ENCODE measurements at places on chromosomes 5 and 9.

- no peak for ATAC-seq
Measured at GRCh38 chr9:127185181-127185580, 62.7 kb upstream of the ANGPTL2 start.

DNA sequence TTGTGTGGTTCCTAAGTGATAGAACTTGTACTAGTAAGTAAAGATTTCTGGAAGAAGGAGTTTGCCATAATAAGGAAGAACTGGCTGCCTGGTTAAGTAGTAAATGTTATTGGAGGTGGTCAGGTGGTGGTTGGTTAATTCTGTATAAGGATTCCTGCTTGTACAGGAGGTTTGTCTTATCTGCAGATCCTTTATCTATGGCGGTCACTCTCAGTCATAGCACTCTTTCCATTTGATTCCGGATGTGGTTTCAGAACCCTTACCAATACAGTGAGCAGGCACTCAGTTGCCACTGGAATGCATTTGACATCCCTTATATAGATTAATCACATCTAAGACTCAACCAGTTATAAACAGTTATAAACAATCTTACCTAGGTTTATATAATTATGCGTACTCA lies 50.3 kb downstream of the RAD50 start:
- ATAC-seq, result no peak

DNA sequence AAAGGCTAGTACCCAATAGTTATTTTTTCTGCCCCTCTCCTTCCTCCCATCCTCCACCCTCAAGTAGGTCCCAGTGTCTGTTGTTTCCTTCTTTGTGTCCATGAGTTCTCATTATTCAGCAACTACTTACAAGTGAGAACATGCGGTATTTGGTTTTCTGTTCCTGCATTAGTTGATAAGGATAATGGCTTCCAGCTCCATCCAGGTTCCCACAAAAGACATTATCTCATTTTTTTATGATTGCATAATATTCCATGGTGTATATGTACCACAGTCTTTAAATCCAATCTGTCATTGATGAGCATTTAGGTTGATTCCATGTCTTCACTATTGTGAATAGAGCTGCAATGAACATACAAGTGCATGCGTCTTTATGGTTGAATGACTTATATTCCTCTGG lies 128.3 kb upstream of the ANKRD55 start:
- no peak for ATAC-seq

GRCh38 chr5:129377504-129377903 lies 82.6 kb upstream of the ADAMTS19 start:
- ATAC-seq, result no peak

GRCh38 chr5:58927181-58927580 lies 344.3 kb downstream of the RAB3C start:
- no peak for ATAC-seq

- no peak for ATAC-seq
Measured at GRCh38 chr9:86892576-86892975, 54.7 kb downstream of the GAS1 start.

DNA sequence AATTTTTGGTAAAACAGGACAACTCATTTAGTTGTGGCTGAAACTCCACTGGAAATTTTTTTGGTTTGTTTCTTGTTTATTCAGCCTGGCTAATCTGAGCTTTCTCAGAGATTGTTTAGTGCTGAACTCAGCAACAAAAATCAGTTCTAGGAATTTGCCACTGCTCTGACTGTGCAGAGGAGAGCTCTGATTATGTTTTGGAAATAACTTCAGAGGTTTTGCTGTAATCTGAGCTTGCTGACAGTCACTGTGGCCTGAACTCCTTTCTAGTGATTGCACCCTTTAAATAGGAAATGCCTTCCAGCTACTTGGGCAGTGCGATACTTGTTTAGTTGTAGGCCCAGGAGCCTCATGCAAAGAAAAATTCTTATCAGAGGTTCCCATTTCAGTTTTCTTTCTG lies 60.2 kb downstream of the OSTF1 start:
- ATAC-seq, result peak; percentile 36

DNA sequence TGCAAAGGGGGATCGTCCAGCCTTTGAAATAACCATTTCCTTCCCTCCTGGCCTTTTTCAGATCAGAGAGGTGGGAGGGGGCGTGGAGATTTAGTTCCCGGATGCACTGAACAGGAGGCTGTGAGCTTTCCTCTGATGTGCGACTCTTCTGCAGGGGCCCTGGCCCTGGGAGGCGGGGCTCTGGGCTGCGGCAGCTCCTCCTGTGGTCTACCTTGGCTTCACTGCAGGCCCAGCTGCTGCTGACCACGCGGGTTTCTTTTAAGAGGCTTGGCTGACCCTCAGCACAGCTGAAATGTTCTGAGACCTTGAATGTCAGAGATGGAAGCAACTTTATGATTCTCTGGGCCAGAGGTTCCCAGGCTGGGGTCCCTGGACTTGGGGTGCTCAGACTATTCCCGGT lies 27.0 kb upstream of the COL15A1 start:
- ATAC-seq, result no peak

DNA sequence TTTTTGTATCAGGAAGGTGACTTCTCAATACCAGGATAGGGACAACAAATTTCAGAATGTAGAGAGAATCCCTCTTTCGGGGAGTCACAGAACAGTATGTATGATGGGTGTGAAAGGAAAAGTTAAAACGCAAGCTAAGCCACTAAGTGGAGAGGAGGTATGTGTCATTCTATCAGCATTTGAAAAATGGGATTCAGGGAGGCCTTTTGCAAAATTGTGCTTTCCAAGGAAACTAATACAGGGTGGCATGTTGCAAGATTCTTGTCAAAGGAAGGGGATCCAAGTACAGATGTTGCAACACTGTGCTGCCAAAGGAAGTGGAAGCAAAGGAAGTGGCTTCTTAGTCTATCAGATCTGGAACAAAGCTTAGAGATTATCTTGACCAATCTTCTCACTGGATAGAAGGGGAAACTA lies 12.6 kb upstream of the TNIP1 start:
- ATAC-seq, result no peak

DNA sequence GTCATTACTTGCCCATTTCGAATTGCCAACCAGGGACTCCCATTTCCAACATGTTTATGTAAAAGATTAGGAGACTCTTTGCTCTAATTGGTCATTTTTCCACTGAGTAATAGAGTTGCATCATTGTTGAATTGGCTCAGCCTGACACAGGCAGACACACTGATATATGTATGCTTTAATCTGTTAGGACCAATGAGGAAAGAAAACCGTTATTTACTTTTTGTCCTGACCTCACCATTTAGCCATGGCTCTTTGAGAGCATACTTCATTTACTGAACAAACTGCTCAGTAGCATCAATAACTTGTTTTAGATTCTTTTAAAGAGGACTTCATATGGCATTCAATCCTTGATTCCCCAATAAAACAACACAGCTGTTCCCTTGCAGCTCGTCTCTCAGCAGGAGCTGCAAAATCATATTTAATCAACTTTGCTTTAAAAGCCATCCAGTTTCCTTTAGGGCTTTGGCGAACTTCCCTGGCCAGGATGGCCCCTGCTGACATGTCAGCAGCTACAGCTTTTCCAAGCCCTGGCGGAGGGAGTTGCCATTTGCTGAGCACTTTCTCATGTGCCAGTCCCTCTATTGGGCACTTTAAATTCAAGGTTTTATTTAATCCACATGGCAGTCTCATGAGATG lies 251.5 kb upstream of the TNC start:
- no peak for ATAC-seq

GRCh38 chr5:14574096-14574495 lies 7.5 kb upstream of the OTULINL start:
- ATAC-seq, result no peak

DNA sequence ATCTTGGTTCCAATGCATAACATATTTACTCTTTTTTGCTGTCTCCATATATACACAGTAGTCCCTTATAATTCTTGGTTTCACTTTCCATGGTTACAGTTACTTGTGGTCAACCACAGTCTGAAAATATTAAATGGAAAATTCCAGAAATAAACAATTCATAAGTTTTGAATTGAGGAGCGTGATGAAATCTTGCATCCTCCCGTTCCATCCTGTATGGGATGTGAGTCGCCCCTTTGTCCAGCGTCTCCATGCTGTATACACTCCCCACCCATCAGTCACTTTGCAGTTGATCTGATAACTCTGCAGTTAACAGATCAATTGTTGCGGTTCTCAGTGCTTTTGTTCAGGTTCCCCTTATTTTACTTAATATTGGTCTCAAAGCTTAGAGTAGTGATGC lies 11.5 kb upstream of the FAF2 start:
- no peak for ATAC-seq

GRCh38 chr5:120199559-120199958 lies 264.5 kb upstream of the PRR16 start:
- ATAC-seq, result no peak

GRCh38 chr9:5095795-5096194 lies 89.6 kb downstream of the INSL6 start:
- no peak for ATAC-seq

- no peak for ATAC-seq
Measured at GRCh38 chr5:171457208-171457981, 37.9 kb downstream of the FGF18 start.

GRCh38 chr5:23029290-23029689 lies 176.1 kb upstream of the CDH12 start:
- no peak for ATAC-seq

DNA sequence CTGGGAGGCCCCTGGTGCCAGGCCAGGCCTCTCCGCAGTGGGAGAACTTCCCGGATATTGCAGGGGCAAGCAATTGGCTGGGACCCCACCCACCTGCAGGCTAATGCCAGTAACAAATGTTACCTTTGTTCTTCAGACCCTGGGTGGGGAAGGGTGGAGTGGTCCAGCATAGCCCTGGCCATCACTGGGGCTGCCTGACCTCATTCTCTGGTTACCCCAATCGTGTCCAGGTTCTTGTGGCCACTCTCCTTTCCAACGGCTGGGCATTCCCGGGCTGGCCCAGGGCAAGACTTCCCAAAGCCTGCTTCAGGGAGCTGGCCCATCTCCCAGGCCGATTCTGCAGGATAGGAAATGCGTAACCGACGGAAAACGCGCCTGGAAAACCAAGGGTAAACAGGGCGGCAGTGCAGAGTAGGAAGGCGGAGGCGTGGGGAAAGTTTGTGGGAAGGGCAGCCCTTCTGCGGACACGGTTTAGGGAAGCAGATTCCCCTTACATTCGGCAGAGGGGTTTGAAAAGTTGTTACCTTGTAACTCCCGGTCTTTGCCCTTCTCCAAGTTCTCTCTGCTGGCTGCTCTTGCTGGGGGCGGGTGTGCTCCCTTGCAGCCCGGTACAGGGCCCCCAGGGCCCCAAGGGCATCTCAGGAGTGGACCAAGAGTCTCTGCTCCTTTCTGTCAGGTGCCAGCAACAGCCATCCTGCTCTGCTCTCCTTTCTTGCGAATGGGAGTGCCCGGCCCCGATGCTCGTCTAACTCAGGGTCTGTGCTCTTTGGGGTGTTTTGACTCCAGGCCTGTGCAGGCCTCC lies 3.5 kb downstream of the NRARP start:
- ATAC-seq, result no peak

- ATAC-seq, result no peak
Measured at GRCh38 chr9:36566813-36567221, 5.9 kb upstream of the MELK start.

DNA sequence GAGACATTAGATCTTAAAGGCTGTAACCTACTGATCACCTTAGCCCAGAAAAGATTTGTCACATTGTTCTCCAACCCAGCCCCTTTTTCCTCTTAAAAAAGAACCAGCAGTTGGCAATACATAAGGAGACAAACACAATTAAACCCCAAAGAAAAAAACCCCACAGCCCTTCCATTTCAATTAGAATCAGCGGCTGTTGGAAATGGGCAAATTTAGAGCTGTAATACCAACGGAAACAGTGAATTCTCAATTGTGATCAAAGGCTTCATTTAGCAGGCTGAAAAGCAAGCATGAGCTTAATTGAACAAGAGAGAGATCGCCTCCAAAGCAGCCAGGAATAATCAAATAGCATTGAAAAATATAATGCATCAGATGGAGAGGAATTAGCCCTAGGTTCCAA lies 153.6 kb downstream of the FAM114A2 start:
- ATAC-seq, result no peak

GRCh38 chr9:1217076-1217475 lies 166.9 kb downstream of the DMRT2 start:
- ATAC-seq, result no peak

DNA sequence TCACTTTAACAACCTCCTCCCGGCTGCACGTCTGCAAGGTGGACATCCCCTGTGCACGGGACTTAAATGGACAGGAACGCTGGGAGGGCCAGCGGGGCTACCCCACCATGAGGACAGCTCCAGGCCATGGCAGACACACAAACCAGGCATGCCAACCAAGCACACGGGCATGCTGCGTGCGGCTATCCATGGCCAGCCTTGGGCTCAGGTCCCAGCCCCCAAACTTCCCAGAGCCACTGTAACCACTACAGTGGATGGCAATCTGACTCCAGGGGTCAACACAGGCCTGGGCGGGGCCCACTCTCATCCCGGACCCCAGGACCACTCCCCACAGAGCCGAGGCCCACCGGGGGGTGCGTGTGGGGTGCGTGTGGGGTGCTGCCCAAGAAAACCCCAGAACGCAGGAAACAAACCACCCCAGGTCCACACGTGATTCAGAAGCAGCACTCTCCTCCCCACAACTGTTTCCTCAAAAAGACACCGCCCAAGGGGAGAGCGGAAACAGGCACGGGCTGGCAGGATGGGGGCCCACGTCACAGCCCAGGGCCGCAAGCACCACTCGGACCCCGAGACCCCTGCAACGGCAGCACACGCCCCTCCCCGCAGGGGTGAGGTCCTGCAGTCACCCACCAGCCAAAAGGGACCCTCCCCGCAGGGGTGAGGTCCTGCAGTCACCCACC lies 7.4 kb downstream of the SLC12A7 start:
- no peak for ATAC-seq

- no peak for ATAC-seq
Measured at GRCh38 chr9:84834426-84834825, 164.9 kb downstream of the NTRK2 start.

DNA sequence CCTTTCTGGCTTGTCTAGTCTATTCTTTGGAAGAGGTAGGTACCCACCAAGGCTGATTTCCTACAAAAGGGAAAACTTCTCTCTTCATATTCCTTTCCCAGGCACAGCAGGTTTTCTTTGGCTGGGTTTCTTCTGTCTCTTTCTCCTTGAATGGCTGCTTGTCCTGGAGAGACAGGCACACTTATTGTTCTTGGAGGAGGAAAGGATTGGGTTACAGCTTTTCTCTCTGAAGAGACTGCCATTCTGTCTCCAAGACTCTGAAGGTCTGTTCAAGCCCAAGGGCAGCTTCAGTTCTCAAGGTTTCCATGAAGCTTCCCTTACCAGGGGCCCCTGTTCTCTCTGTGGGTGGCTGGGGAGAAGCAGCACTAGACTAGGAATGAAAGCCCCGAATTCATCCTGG lies 33.9 kb downstream of the ACTBL2 start:
- no peak for ATAC-seq

DNA sequence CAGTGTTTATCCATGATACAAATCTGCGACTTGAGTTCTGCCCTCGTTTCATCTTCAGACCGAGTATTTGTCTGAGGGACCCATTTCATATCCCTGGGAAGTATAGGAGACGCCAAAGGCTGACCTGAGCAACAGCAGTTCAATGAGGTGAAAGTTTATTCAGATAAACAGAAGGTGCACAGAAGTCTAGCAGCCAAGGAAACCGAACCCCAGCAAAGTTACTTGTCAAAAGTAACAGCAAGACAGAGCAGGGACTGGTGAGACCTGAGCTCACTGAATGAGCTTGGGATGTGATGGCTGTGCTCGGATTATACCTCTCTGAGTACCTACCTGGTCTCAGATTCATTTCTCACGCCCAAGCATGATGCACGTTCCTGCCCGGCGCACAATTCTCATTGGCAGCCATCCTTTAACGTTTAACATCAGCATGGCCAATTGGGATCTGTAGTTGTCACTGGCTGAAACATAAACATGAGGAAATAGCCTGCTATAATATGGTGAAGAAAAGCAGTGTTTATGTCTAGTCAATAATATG lies 599 bp downstream of the LYRM7 start:
- no peak for ATAC-seq

- ATAC-seq, result no peak
Measured at GRCh38 chr5:116088062-116088461, 3.2 kb downstream of the COMMD10 start.
